ENCODE measurements at places on chromosomes 3 and 15.

- no peak overlapping the region for H3K27ac ChIP-seq
- no peak overlapping the region for H3K4me3 ChIP-seq
- H3K27me3 ChIP-seq, result no peaks in the 10 kb centered on the region
- H3K4me1 ChIP-seq, result peaks cover 27% of the 10 kb centered on the region
Observed at GRCh38 chr15:58517682-58518525, 86.1 kb downstream of the LIPC start.

DNA sequence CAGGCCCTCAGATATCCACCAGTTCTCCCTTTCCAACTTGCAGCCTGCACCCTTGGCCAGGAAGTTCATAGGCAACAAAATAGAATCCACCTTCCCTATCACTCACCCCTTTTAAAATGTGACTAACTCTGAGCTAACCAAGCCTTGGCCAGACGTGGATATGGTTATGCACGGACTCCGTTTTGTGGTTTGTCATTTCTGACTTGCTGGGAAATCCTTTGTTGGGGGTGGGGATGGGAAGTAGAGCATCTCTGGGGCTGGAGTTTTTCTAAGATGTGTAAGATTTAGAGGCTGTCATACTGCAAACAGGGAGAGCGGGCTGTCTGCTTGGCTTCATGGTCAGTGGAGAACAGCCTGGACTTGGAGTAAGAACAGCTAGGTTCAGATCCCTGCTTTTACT lies 62.6 kb downstream of the SMAD3 start:
- H3K4me3 ChIP-seq, result no peak overlapping the region
- H3K4me1 ChIP-seq, result peaks cover 66% of the 10 kb centered on the region
- H3K36me3 ChIP-seq, result no peaks in the 10 kb centered on the region
- no peaks in the 10 kb centered on the region for H3K27me3 ChIP-seq
- H3K27ac ChIP-seq, result peak overlapping the region; percentile 93
- DNase-seq, result no peak

DNA sequence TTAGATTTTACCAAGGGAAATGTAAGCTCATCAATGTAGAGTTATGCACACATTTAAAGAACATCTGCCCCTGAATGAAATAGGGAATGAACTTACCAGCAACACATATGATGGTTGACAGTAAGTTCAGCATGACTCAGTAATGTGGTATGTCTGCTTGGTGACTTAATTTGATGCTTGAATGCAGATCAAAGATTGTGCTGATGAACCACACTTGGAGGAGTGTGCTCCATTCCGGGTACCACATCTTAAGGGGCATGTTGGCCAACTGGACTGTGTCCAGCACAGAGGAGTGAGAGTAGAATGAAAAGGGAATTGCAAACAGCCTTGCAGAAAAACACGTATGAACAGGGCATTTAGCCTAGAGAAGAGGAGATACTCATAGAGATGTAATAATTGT lies 171.0 kb upstream of the RARB start:
- H3K36me3 ChIP-seq, result no peaks in the 10 kb centered on the region
- H3K27me3 ChIP-seq, result no peaks in the 10 kb centered on the region
- no peak overlapping the region for H3K27ac ChIP-seq
- H3K4me1 ChIP-seq, result no peaks in the 10 kb centered on the region
- no peak overlapping the region for H3K4me3 ChIP-seq
- DNase-seq, result no peak

- H3K27ac ChIP-seq, result no peak overlapping the region
- H3K4me1 ChIP-seq, result no peaks in the 10 kb centered on the region
- H3K4me3 ChIP-seq, result no peak overlapping the region
- no peak for DNase-seq
- no peaks in the 10 kb centered on the region for H3K36me3 ChIP-seq
- H3K27me3 ChIP-seq, result no peaks in the 10 kb centered on the region
Observed at GRCh38 chr15:60733196-60733595, 254.3 kb upstream of the ICE2 start.

DNA sequence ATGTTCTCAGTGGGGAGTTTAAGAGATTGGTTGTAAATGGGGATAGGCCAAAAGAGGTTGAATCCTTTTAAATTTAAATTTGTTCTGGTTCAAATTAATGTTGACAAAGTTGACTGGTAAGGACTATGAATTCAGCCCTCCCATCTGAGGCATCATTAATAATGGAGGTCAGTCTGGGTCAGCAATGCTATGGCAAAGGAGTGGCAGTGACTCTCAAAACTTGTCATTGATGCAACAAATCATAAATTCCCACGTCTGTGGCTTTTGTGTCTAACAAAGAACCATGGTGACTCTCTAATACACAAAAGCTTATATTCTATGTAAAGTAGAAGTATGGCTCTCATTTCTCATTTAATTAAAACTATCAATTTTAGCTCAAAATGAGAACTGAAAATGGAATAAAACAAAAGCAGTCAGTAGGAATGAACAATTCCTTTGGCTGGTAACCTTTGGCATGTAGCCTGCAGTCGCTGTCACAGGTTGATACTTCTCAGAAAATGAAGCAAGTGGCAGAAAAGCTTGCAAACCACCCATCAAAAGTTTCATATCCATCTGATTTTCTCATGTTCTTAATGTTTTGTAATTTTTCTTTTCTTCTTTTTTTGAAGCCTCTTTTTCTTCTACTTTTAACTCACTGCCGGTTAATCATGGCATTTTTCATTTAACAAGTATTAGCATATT lies 12.2 kb upstream of the ZBED2 start:
- no peaks in the 10 kb centered on the region for H3K36me3 ChIP-seq
- H3K4me3 ChIP-seq, result no peak overlapping the region
- DNase-seq, result no peak
- no peaks in the 10 kb centered on the region for H3K4me1 ChIP-seq

- no peaks in the 10 kb centered on the region for H3K4me1 ChIP-seq
- DNase-seq, result peak; percentile 94
- peak within 1 kb of the TSS; percentile 89 for H3K4me3 ChIP-seq
- peak within 1 kb of the TSS; percentile 94 for H3K27ac ChIP-seq
- no peaks in the 10 kb centered on the region for H3K27me3 ChIP-seq
- H3K36me3 ChIP-seq, result no peaks in the 10 kb centered on the region
Observed at GRCh38 chr3:122793568-122794416, at the start of gene HSPBAP1. TSS of gene HSPBAP1 (minus strand) at chr3:122793831. CDS start at chr3:122793680, 151 bp downstream.

GRCh38 chr3:74265069-74265468 lies 349.4 kb downstream of the CNTN3 start:
- peaks cover 3% of the 10 kb centered on the region for H3K27me3 ChIP-seq
- no peak overlapping the region for H3K27ac ChIP-seq
- DNase-seq, result no peak
- no peaks in the 10 kb centered on the region for H3K4me1 ChIP-seq
- H3K4me3 ChIP-seq, result no peak overlapping the region
- H3K36me3 ChIP-seq, result no peaks in the 10 kb centered on the region

- no peaks in the 10 kb centered on the region for H3K36me3 ChIP-seq
- no peak overlapping the region for H3K27ac ChIP-seq
- H3K4me3 ChIP-seq, result no peak overlapping the region
- H3K4me1 ChIP-seq, result peaks cover 11% of the 10 kb centered on the region
- H3K27me3 ChIP-seq, result no peaks in the 10 kb centered on the region
Observed at GRCh38 chr3:188417766-188418165, 263.8 kb downstream of the LPP start.

Data from heart left ventricle (tissue), 16 donors.